ENCODE measurements at places on chromosomes 13 and 19.

- no peak for DNase-seq
Observed at GRCh38 chr13:109010912-109011311, 381.5 kb downstream of the MYO16 start.

GRCh38 chr19:34145741-34146202 is 26.5 kb upstream of the LSM14A start:
- peak; percentile 48 for DNase-seq

- DNase-seq = no peak
Observed at GRCh38 chr19:10372690-10373089, 7.7 kb downstream of the TYK2 start.

DNA sequence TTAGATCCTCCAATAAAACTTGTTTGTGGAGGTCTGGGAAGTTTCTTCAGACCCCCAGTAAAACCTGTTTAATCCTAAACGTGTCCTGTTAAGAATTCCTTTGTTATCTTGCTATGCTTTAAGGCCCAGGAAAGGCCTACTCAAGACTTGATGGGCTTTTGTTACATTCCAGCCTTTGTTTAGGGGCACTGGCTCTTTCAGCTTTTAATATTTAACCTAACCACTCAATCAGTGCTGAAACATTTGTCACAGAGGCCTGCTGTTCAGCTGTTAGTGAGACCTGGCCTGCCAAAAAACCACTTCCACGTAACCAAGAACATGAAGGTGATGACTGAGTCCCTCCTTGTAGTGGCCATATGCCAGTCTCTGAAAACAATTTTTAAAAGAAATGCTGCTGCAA is 41.7 kb downstream of the PCDH17 start:
- DNase-seq = no peak
